Adipocyte (in vitro differentiated cells): ENCODE measurements at places on chromosomes 2 and 18.

DNA sequence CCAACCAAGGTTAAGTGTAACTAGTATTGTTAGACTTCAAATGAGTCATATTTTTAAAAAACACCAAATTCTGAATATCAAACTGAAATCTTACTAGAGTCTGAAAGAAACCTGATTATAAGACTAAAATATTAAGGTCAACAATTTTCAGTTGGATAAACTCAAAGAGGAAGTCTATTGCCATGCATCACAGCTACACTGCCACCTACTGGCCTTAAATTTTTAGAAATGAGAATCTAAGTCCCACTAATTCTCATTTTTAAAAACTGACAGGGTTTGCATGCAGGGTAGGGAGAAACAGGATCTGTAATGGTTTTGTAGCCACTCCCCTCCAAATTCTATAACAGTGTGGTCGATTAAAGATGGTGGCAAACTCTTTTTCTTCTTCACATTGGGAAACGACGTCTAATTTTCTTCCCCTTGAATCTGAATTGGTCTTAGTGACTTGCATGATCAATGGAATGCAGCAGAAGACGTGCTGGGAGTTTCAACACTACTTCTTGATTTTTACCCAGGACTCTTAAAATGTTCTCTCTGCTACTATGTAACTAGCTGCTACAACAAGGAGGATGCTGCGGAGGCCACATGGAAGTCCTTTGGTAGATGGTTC lies 176.1 kb upstream of the SESTD1 start:
- DNase-seq = peak; percentile 85

GRCh38 chr18:67634631-67635338 lies 118.3 kb upstream of the DSEL start:
- no peak for DNase-seq

DNA sequence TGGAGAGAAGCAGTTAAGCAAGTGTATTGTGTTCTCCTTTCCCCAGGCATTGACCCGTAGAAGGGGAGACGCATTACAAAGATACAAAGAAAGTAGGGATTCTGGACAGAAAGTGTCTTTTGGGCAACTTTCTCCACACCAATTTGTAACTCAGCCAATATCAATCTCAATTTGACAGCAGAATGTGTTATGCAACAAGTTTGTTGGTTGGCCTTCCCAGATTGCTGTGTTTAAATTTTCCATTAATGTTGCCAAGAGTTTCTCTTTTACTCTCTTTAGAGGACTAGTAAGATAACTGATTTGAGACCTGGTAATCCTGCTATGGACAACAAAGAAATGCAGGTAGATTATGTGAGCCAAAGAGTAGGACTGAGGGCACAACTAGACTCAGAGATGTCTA lies 279.6 kb downstream of the ZNF804A start:
- DNase-seq = no peak

DNA sequence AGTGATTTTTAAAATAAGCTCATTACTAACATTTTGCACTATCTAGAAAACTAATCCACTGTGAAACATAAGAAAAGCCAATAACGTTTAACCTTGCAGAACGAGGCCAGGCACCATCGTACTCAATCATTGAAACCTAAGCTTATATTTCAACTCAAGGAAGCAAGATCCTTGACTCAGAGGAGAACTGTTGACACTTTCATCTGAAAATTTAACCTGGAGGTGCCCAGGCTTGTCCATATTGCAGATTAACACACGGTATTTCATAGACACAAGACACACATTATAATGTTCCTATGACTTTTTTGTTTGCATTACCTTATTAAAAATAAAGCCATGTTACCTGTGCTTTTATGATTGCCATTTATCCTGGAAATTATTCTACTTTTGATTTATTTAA lies 89.6 kb downstream of the ZNF385B start:
- DNase-seq = no peak

DNA sequence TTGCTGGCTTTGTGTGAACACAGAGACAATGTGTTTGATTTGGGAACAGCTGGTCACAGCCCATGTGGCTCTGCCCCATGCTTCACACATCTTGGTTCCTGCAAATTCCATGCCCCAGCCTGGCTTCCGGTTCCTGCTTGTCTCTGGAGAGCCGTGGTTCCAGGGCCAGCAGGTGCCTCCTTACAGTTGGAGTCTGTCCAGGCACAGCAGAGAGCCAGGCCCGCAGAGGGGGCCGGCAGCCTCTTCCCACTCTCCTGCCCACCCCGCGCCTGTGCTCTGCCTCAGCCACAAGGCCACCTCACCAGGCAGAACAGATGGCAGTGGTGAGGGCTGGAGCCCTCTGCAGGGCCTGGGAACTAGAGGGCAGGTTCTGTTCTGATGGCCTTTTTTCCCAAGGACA lies 81.5 kb downstream of the LDLRAD4 start:
- no peak for DNase-seq

DNA sequence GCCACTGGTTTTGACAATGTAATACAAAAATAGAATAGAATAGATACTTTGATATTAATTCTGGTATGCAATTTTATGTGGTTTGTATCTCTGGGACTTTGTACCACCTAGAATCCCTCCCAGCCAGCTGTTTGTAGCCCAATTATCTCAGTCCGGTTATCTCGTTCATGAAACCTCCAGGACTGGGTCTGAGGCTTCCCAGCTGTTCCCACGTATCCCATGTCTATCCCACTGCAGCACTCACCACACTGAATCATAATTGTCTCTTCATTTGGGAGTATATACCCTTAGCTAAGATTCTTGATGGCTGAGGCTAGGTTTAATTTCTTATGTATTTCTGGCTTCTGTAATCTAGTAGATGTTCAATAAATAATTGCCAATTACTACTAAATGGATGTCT lies 104.4 kb upstream of the MAPRE2 start:
- DNase-seq = no peak

DNA sequence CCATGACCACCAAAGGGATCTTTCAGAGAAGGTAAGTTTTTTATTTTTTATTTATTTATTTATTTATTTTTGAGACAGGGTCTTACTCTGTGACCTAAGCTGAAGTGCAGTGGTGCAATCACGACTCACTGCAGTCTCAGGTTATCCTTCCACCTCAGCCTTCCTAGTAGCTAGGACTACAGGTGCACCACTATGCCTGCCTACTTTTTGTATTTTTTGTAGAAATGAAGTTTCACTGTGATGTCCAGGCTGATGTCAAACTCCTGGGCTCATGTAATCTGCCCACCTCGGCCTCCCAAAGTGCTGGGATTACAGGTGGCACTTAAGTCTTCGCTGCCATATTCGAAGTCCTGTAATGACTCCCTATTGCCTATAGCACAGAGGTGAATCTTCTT lies 342.5 kb downstream of the CYRIA start:
- no peak for DNase-seq

DNA sequence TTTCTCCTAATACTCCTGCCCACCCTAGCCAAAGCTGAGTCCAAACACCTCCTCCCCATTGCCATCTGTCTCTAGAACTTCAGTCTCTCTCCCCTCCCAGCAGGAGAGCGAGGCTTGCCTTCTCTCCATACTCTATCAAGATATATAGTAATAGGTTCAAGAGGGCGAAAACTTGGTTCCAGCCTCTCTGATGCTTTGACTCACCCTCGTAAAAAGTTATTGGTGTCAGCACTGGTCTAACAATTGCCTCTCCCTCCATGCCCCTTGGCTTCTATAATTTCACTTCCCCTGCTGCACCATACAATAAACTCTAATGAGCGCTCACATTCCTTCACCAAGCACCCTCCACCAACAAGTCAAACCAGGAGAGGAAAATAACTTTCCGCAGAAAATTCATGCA lies 797.3 kb downstream of the BCL11A start:
- no peak for DNase-seq

GRCh38 chr2:129802290-129802689 lies 177.2 kb upstream of the RAB6C start:
- DNase-seq = no peak

DNA sequence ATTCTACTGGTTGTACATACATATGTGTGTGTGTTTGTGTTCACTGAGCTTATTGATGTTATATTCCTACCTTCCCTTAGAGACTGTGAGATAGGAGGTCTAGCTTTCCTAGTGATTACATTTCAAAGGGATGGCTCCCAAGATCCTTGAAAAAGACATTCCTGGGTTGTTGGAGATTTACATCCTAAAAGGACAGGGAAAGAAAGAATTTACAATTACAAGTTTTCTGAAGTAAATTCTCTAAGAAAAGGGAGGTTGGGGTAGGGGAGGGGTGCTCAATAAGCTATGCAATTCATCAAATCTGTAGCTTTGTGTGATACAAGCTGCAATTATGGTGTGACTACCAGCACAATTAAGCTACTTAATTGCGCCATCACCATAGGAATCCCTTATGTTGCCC lies 284.3 kb downstream of the NUP35 start:
- DNase-seq = no peak

DNA sequence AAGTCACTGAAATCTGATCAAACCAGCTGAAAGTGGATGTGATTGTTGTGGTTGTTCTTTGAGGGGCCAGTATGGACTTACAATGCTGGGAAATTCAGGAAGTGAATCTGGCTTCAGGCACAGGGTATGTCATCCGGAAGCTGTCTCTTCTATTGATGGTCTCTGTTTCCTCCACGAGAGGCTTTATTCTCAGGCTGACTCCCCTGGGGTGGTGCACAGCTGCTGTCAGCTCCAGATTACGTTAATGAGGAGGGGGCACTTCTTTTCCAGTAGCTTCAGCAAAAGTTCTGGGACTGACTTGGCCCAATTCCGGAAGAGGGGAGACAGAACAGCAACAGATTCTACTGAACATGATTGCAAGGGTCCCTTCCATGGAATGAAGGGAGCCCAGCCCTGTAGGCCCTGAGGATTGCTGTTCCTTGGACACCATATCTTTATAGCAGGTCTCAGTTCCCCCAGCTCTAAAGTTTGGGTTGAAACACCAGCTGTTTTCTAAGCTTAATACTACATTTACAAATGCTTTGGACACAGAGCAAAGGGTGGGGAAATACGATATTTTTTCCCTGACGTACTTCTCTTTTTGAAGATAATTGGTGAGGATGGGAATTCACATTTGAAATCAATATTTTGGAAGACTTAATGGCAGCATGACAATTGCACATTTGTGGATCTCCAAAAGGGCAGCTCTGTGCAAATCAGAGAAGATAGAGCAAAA lies 400.9 kb downstream of the TSN start:
- no peak for DNase-seq

GRCh38 chr2:200488169-200488568 lies 21.7 kb downstream of the KCTD18 start:
- DNase-seq = no peak

DNA sequence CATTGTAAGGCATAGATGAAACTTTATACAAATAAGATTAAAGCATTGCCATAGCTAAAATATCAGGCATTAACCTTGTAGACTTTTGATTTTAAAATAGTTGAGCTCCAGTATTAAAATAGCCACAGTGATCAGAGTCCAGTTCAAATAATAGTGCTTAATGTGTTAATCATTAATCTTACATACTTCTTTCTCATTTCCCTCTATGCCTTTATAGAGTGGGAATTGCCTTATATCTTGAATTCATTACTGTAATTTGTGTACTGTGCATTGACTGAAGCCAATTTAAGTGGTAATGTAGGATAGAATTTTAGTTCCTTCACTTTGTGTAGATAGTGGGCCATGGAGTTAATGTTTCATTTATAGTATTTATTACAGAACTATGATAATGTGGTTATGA lies 549.2 kb upstream of the VWC2L start:
- DNase-seq = no peak

DNA sequence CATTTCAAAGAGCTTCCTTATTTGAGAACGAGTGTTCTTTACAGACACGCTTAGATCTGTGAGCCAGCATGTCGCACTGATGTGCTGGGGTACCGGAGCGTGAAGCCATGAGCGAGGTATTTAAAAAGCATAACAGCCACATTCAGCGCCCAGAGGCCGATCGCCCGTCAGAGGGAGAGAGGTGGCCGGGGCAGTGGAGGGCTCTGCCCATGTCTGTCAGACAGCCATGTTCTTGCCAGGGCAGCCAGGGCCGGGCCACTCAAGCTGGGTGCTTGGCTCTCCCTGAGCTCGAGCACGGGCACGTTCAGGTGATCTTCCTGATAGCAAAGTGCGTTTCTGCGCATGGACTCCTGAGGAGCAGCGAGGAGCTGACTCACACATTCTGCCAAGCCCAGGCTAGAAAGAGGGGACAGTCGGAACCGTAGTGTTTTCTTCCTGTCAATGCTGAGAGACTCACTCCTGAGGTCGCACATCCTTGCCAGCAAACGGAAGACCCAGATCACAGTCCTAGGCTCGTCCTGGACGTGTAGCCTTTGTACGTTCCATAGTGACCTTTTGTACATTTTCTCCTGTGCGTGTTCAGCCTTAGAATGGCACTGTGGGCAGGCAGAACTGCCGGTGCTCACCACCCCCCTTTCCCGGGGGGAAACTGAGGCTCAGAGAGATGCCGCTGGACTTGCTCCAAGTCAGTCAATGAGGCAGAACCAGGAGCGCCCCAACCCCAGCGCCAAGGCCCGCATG lies 100.7 kb downstream of the NFATC1 start:
- DNase-seq = no peak

DNA sequence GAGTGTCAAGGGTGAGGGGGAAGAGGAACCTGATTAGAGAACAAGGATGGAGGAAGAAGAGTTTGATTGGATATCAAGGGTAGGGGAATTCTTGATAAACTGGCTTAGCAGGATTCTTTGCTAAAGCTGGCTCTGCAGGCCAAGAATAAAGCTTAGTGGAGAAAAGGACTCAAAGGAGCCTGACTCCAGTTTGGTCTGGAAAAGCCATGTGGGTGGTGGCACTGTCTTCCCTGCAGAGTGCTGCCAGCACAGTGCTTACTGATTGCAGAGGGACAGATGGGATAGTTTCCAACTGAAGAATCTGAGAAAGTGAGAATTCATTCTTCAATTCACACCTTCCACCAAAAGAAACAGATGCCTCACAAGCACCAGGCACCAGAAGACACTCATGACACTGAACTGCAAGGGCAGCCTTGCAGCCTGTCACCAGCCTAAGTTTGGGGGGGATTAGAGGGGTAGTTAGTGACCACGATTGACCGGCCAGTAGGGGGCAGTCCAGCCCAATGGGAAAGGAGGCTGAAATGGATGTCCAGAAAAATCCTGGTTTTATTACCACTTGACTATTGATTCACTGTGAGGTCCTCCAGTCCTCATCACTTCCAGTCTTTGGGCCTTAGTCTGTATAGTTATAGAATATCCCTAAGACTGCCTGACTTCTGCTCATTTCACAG lies 334.5 kb downstream of the SMAD2 start:
- DNase-seq = no peak

GRCh38 chr2:5932556-5933469 lies 240.6 kb downstream of the SOX11 start:
- no peak for DNase-seq

- no peak for DNase-seq
These were observed 56.7 kb upstream of the ZNF804A start for GRCh38 chr2:184541591-184541990.
